Cardiac muscle cell (in vitro differentiated cells and primary cell): ENCODE measurements at places on chromosomes 11 and 22. TPM values are rescaled to one million over a fixed set of nuclear protein-coding genes. Genes with fewer than 3 reads are reported as not detected.

ZP1 gene
- not detected in 2 replicates for total RNA-seq

CYB5R2 gene
- total RNA-seq: 2.1 and 4.1 TPM in 2 replicates

SLC22A24 gene
- not detected in 2 replicates for total RNA-seq

DNA sequence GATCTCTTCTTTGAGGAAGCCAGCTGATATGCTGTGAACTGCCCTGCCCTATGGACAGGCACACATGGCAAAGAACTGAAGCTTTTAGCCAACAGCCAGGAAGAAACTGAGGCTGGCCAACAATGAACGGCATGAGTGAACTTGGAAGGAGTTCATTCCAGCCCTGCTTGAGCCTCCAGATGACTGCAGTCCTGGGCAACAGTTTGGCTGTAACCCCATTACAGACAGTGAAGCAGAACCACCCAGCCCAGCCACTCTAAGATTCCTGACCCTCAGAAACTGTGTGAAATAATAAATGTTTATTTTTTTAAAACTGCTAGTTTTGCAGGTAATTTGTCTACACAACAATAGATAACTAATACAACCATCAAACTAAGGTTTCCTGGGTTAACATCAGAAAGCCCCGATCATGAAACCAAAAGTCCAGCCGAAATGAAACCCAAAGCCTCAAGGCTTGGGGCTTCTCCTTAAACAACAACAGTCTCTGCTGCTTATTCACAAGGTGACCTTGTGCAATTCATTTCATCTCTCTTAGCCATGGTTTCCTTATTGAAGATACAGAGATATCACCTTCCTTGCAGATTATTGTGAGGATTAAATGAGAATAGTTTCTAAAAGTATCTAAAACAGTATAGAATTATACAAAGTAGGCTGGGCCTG lies 31.4 kb downstream of the PAK1 start:
- H3K27ac ChIP-seq: no peak overlapping the region
- H3K27me3 ChIP-seq: no peaks in the 10 kb centered on the region
- H3K4me1 ChIP-seq: no peaks in the 10 kb centered on the region
- H3K4me3 ChIP-seq: no peak overlapping the region

GRCh38 chr22:20646415-20646814 lies 127.5 kb upstream of the SERPIND1 start:
- H3K4me1 ChIP-seq: no peaks in the 10 kb centered on the region
- no peak overlapping the region for H3K4me3 ChIP-seq
- no peak for DNase-seq

DNA sequence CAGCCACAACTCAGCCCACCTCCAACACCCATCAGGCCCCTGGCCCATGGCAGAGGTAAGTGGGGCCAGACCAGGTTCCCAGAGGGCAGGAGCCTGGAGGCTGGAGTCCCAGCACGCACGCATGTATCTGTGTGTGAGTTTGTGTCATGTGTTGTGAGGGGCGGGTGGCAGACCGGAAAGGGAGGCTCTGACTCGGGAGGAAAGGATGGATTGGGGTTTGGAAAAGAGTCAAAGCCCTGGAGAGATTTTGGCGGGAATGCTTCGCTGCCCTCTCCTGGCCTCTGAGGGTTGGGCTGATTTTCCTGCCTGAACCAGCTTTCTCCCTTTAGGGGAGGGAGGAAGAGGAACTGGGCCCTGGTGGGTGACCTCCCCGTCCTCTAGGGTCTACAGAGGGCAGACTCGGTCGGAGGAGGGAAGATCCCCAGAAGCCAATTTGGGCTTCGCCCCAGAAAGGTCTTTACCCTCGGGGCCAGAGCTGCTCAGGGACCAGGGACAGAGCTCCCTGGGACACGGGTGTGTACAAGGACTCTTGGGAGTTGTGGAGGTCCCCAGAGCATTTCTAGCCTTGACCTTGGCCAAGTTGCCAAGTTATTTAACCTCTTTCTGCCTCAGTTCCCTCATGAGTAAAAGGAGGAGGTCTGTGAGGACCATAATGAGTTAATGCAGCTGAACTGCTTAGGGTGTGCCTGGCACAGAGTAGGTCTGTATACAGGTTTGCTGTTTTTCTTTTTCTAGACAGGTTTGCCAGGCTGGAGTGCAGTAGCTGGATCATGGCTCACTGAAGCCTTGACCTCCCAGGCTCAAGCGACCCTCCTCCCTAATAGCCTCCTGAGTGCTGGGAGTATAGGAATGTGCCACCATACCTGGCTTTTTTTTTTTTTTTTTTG lies 6.9 kb downstream of the C11orf68 start:
- peaks cover 20% of the 10 kb centered on the region for H3K27me3 ChIP-seq
- peak; percentile 82 for DNase-seq
- no peak overlapping the region for H3K27ac ChIP-seq

GRCh38 chr11:17779861-17780594 lies 45.4 kb downstream of the KCNC1 start:
- H3K27ac ChIP-seq: no peak overlapping the region
- no peak for DNase-seq
- no peaks in the 10 kb centered on the region for H3K27me3 ChIP-seq

DNA sequence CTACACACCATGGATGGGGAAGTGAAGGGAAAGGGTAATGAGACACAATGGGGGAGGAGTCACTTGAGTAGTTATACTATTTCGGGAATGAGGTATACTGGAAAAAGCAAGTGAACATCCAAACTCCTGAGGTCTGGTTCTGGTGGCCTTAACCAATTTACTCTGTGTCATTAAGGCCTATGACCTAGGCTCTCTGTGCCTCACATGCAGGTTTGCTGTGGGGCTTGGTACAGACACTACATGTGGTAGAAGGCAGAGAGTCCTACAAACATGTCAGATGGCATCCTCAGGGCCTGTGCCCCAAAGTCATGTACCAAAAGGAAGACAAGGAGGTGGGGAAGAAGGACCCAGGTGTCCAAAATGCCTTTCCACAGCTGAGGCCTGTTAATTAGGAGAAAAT lies 98.9 kb downstream of the TRIM29 start:
- H3K4me3 ChIP-seq: no peak overlapping the region
- no peaks in the 10 kb centered on the region for H3K27me3 ChIP-seq
- no peaks in the 10 kb centered on the region for H3K36me3 ChIP-seq
- H3K4me1 ChIP-seq: no peaks in the 10 kb centered on the region
- DNase-seq: no peak
- H3K27ac ChIP-seq: no peak overlapping the region
